ENCODE measurements at places on chromosomes 13 and 19.

GRCh38 chr19:51816711-51817110 is 21.8 kb downstream of the FPR3 start:
- no peak for DNase-seq

DNA sequence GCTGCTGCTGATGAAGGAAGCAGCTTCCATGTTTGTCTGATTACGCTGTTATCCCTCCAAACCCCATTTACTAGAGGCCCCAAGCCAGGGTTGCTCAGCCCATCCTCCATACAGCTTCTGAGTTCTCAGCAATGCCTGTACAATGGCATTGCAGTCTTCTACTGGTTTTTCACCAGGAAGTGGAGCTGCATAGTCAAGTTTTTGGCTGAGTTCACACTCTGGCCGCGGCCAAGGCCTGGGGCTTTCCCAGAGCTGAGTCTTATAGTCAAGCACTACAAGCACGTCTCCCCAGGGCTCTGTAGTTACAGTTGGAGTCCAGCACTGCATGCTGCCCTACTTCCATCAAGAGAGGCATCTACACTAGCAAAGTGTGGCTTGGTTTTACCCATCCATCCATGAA is 182.5 kb downstream of the POU4F1 start:
- DNase-seq = no peak

GRCh38 chr19:55058781-55059610 is 4.0 kb downstream of the RDH13 start:
- DNase-seq = no peak

DNA sequence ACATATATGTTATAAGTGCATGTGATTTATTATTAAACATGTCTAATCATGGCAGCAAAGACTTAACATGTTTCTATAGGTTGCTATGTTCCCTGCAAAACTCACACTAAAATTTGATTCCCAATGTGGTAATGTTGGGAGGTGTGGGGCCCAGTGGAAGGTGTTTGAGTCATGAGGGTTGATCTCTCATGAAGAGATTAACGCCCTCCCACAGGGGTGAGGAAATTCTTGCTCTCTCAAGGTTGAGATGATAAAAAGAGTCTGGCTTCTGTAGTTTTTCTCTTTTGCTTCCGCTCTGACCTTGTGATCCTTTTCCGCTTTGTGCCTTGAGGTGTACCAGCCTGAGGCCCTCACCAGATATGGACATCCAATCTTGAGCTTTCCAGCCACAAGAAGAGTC is 737.5 kb upstream of the SLITRK5 start:
- DNase-seq = no peak

DNA sequence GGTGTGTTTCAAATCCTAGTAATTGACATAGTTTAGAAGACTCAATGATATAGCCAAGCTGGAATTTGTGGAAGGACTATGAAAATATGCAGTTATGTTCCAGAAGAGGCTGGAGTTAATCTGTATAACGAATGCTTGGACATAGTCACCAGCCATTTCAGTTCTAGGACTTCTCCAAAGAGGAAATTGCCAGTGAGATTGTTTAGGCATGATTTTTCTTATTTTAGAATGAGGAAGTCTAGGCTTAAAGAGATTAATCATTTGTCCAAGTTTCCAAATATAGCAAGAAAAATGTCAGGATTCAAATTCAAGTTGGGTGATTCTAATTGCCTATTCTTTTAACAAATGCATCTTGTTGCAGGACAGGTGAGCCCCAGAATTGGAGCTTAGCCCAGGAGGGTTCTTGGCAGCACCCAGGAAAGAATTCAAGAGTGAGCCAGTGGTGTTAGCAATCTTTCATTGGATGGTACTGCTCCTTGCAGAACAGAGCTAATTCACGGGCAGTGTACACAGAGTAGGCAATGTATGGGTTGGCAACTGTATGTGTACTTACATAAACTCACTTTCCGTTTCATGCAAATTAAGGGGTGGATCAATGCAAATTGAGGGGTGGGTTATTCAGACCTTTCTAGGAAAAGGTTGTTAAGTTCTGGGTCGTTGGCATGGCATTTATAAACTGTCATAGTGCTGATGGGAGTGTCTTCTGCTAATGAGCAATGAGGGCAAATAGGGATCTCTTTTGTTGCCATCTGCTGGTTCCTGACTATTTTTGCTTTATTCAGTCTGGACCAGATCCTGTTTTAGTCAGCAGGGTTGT is 763.1 kb upstream of the SLITRK1 start:
- peak; percentile 96 for DNase-seq

Data from fibroblast of skin of back (primary cell).